Aorta (tissue), 5 donors: ENCODE measurements at places on chromosomes 13 and 19. TPM values are rescaled to one million over a fixed set of nuclear protein-coding genes. Genes with fewer than 3 reads are reported as not detected.

DNA sequence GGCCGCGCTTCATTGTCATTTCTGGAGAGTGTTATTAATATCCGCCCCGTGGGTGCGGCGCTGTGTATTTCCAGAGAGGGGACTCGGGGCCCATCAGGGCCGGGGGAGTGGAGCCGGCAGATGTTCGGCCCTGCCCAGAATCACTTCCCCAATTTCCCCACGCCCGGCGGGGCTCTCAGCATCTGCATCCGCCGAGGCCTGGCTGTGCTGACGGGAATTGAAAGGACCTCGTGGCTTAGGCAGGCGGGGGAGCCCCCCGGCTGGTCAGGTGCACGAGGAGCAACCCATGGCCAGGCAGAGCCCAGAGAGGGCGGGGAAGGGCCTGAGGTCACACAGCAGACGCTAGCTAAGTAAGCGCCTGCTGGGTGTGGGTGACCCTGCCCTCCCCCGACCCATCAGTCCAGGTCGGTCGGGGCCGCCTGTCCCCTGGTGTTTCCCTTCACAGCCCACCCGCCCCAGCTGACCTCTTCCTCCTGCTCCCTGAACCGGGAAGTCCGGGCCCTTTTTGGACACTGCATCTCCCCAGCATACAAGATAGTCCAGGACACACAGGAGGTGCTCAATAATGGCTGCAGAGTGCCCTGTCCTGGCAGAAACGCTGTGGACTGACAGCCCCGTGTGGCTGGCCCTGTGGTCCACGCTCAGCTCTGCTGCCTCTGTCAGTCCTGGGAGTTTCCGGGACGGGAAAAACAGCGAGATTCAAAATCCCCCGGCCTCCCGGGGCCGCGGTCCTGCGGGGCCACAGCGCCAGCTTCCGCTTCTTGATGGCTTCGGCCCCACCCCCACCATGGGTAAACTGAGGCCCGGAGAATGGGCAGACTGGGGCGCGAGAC lies 22.1 kb downstream of the ARID3A start:
- H3K4me1 ChIP-seq: no peaks in the 10 kb centered on the region
- no peak overlapping the region for H3K4me3 ChIP-seq
- H3K27me3 ChIP-seq: no peaks in the 10 kb centered on the region
- H3K27ac ChIP-seq: no peak overlapping the region
- no peaks in the 10 kb centered on the region for H3K36me3 ChIP-seq

ZNF221 gene
- polyA plus RNA-seq: 3.8 TPM

- no peak overlapping the region for H3K4me3 ChIP-seq
- H3K36me3 ChIP-seq: no peaks in the 10 kb centered on the region
- H3K27me3 ChIP-seq: no peaks in the 10 kb centered on the region
Observed at GRCh38 chr13:76848596-76848995, 37.6 kb downstream of the KCTD12 start.

GRCh38 chr13:65826657-65827056 lies 1403.5 kb downstream of the PCDH9 start:
- H3K27ac ChIP-seq: no peak overlapping the region
- H3K36me3 ChIP-seq: no peaks in the 10 kb centered on the region
- H3K27me3 ChIP-seq: no peaks in the 10 kb centered on the region
- H3K4me1 ChIP-seq: no peaks in the 10 kb centered on the region
- DNase-seq: no peak

MICOS13 gene
- polyA plus RNA-seq: 100 TPM

CARD8 gene
- 7.6 TPM for polyA plus RNA-seq

DNA sequence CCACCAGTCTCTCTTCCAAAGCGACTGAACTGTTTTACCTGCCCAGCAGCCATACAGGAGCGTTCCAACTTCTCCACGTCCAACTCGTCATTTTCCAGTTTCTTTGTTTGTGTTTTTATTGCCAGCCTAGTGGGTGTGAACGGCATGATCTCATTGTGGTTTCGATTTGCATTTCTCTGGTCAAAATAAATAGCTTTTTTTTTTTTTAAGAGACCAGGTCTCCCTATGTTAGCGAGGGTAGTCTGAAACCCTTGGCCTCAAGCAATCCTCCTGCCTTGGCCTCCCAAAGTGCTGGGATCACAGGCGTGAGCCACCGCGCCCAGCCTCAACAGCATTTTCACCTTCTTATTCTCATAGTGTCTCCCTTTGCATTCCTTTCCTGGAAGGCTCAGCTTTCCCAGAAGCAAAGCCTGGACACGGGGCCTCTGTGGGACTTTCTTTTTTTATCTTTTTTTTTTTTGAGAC lies 4.2 kb upstream of the JSRP1 start:
- no peak for DNase-seq
- no peak overlapping the region for H3K27ac ChIP-seq
- H3K27me3 ChIP-seq: no peaks in the 10 kb centered on the region
- no peaks in the 10 kb centered on the region for H3K36me3 ChIP-seq
- H3K4me3 ChIP-seq: no peak overlapping the region
- H3K4me1 ChIP-seq: no peaks in the 10 kb centered on the region

DNA sequence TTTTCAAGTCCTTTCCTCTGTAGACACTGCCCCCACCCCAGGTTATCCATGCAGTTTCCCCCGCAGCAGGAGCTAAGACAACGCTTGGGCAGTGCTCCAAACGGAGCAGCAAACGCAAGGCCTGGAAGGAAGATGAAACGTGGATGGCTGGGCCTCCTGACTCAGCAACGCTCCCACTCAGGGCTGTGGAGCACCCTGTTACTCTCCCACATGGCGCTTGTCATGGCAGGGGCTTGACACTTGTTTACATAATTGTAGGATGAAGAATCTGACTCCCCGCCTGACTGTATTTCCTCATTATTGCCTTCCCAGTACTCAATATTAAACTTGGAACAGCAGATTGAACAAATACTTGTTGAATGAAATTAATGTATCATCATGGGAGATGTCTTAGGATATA lies 799 bp upstream of the C1QTNF9B start:
- no peak overlapping the region for H3K27ac ChIP-seq
- DNase-seq: no peak
- H3K27me3 ChIP-seq: no peaks in the 10 kb centered on the region
- no peaks in the 10 kb centered on the region for H3K36me3 ChIP-seq
- no peak overlapping the region for H3K4me3 ChIP-seq
- H3K4me1 ChIP-seq: no peaks in the 10 kb centered on the region

ZNF792 gene
- 1.8 TPM for polyA plus RNA-seq

- no peak for DNase-seq
- H3K4me3 ChIP-seq: no peak overlapping the region
- H3K4me1 ChIP-seq: no peaks in the 10 kb centered on the region
Observed at GRCh38 chr13:72121466-72121865, 254.5 kb upstream of the DACH1 start.

- H3K27ac ChIP-seq: no peak overlapping the region
- no peaks in the 10 kb centered on the region for H3K27me3 ChIP-seq
- no peaks in the 10 kb centered on the region for H3K36me3 ChIP-seq
- no peak for DNase-seq
- H3K4me3 ChIP-seq: no peak overlapping the region
Observed at GRCh38 chr19:39843919-39844793, 2.0 kb downstream of the FBL start.

GRCh38 chr19:28303502-28303901 lies 909.4 kb downstream of the UQCRFS1 start:
- no peaks in the 10 kb centered on the region for H3K27me3 ChIP-seq
- no peak overlapping the region for H3K27ac ChIP-seq
- H3K36me3 ChIP-seq: no peaks in the 10 kb centered on the region
- H3K4me1 ChIP-seq: no peaks in the 10 kb centered on the region

DNA sequence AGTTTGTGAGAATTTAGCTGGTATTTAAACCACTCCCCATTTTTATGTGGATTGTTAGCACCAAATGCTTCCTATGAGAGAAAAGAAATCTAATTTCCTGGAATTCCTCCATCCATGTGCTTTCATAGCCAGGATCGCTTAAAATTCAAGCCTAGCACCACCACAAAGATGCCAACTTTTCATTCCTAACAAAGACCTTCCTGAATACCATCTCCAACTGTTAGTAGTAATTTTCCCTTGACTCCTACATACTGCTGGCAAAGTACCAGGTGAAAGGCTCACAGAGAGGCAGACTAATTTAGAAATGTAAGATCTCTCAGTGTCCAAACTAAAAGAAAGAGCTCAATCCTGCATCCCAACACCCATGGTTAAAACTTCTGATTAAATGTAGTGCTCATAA lies 386.3 kb downstream of the KCTD12 start:
- DNase-seq: no peak
- H3K27me3 ChIP-seq: no peaks in the 10 kb centered on the region

KIR2DL3 gene
- not detected for polyA plus RNA-seq

GRCh38 chr19:45591638-45592005 lies 7.0 kb upstream of the OPA3 start:
- H3K36me3 ChIP-seq: no peaks in the 10 kb centered on the region
- no peaks in the 10 kb centered on the region for H3K27me3 ChIP-seq
- H3K4me3 ChIP-seq: no peak overlapping the region
- H3K4me1 ChIP-seq: no peaks in the 10 kb centered on the region

- no peaks in the 10 kb centered on the region for H3K36me3 ChIP-seq
- no peak for DNase-seq
- no peaks in the 10 kb centered on the region for H3K4me1 ChIP-seq
- H3K4me3 ChIP-seq: no peak overlapping the region
- H3K27me3 ChIP-seq: no peaks in the 10 kb centered on the region
Observed at GRCh38 chr13:35984287-35984686, 146.9 kb downstream of the DCLK1 start.

- no peaks in the 10 kb centered on the region for H3K27me3 ChIP-seq
Observed at GRCh38 chr13:87941226-87941625, 270.1 kb downstream of the SLITRK5 start.

DNA sequence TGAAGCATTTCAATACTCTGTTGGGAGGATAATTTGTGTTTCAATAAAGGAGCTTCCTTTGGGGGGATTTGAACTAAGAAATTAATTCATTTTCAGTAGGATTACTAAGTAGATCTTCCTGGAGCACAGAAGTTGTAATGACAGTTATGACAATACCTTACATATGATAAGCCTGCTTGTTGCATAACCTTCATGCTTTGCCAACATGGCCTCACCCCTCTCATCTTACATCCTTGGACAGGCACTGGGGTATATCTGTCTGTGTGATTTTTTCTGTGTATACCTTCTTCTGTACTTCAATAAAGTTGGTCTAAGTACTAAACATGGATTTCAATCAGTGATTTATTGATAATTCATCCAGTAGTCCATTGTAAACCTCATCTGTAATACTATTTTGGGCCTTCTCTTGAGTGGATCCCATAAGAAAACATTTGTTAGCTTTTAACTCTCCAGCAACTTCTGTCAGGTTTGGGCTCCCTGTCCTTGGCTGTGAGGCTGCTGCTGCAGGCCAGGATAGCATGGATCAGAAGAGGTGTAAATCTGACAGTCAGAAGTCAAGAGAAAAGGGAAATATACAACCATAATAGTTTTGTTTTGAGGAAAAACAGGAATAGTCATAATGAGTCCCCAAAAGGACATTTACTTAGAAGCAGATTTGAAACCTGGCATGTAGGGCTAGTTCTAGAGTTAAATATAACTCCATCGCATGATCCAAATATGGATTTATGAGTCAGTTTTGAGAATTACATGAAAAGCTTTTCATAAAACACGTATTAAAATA lies 422.2 kb downstream of the KLF5 start:
- DNase-seq: no peak
- H3K4me3 ChIP-seq: no peak overlapping the region
- H3K27ac ChIP-seq: no peak overlapping the region
- H3K4me1 ChIP-seq: peaks cover 2% of the 10 kb centered on the region
- no peaks in the 10 kb centered on the region for H3K36me3 ChIP-seq
- no peaks in the 10 kb centered on the region for H3K27me3 ChIP-seq

NDFIP2 gene
- 14.7 TPM for polyA plus RNA-seq

GRCh38 chr19:17205237-17206140 lies 9.7 kb upstream of the USE1 start:
- H3K27ac ChIP-seq: no peak overlapping the region
- peaks cover 9% of the 10 kb centered on the region for H3K36me3 ChIP-seq
- no peaks in the 10 kb centered on the region for H3K4me1 ChIP-seq
- DNase-seq: no peak
- no peak overlapping the region for H3K4me3 ChIP-seq
- no peaks in the 10 kb centered on the region for H3K27me3 ChIP-seq

ZNF540 gene
- 6.6 TPM for polyA plus RNA-seq

DNA sequence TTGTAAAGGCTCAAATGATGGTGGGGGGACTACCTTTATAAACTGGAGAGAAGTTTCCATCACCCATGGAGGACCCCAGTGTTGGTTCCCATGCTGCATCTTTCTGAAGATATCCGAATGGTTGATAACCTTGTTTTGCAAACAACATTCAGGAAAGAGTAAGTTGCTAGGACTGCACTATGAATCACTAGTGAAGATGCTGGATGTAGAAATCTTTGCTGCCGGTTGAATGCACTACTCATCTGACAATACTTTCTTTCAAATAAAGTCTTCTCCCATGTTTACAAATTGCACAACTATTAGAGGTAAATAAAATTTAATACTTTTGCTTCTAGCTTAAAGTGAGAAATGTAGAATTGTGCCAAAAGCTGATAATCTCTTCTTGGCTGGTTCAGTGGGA lies 198.4 kb upstream of the SLITRK6 start:
- no peaks in the 10 kb centered on the region for H3K27me3 ChIP-seq
- no peak overlapping the region for H3K4me3 ChIP-seq
- H3K27ac ChIP-seq: no peak overlapping the region
- H3K4me1 ChIP-seq: no peaks in the 10 kb centered on the region
- no peaks in the 10 kb centered on the region for H3K36me3 ChIP-seq

DNA sequence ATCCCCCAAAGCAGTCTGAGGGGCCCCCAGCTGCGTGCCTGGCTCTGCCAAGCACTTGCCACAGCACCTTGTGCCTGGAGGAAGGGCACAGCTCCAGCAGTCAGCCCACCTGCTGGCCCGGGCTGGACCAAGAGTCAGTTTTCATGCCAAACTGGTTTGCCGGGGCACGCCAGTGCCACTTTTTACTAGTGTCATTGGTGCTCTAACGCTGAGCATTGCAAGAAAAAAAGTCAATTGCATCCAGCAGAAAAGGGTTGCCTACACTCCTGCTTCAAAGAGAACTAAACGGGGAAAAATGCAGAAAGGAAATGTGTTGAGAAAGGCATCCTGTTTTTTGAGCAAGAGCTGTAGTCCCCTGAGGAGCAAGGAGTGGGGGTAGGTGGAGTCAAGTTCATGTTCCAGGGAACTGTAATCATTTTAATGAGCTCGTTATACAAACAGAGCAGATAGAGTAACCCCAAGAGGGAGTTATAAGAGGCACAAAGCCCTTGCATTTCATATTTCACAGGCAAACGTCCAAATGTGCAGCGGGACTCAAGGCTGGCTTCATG lies 68.4 kb downstream of the F2RL3 start:
- no peaks in the 10 kb centered on the region for H3K27me3 ChIP-seq
- H3K36me3 ChIP-seq: no peaks in the 10 kb centered on the region
- DNase-seq: no peak
- no peaks in the 10 kb centered on the region for H3K4me1 ChIP-seq
- no peak overlapping the region for H3K4me3 ChIP-seq
- H3K27ac ChIP-seq: no peak overlapping the region

MYO1F gene
- 10.0 TPM for polyA plus RNA-seq

GRCh38 chr13:109496216-109496615 lies 290.2 kb downstream of the IRS2 start:
- H3K27me3 ChIP-seq: no peaks in the 10 kb centered on the region
- no peaks in the 10 kb centered on the region for H3K4me1 ChIP-seq
- no peak overlapping the region for H3K4me3 ChIP-seq
- no peaks in the 10 kb centered on the region for H3K36me3 ChIP-seq
- no peak overlapping the region for H3K27ac ChIP-seq

ADGRL1 gene
- 5.3 TPM for polyA plus RNA-seq
